ENCODE measurements at places on chromosomes 11 and 22. TPM values are rescaled to one million over a fixed set of nuclear protein-coding genes. Genes with fewer than 3 reads are reported as not detected.

Gene GPR83
- 0.18 TPM for polyA plus RNA-seq

Gene ZNF215
- 0.53 TPM for polyA plus RNA-seq

Gene LTO1
- polyA plus RNA-seq: 19.6 TPM

Gene CARNS1
- 87.1 TPM for polyA plus RNA-seq

DNA sequence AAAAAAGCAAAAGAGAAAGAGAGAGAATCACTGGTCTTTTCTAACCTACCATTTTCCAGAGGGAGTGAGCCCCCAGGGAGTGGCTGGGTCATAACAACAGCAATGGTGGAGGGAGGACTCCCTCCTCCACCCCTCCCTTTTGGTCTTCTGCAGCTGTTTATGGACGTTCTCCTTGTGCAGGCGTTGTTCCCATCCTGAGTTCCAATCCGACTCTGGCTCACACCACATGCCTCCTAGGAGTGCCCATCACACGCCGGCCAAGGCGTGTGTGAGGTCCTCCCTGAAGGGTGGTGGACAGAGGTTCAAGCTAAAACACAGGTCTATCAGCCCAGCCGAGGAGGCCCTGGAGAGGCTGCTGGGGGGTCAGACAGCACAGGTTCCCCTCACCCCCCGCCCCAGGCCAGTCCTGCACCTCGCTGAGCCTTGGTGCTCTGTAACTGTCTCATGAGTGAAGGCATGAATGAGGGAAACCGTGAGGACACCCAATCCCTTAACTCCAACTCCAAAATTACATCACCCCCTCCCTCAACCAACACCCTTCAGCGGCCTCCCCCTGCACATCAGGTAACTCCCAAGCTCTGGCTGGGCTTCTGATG, 29.4 kb downstream of the IFT27 start:
- DNase-seq: no peak

GRCh38 chr11:126475014-126475991, 119.8 kb downstream of the ST3GAL4 start:
- no peak for DNase-seq

DNA sequence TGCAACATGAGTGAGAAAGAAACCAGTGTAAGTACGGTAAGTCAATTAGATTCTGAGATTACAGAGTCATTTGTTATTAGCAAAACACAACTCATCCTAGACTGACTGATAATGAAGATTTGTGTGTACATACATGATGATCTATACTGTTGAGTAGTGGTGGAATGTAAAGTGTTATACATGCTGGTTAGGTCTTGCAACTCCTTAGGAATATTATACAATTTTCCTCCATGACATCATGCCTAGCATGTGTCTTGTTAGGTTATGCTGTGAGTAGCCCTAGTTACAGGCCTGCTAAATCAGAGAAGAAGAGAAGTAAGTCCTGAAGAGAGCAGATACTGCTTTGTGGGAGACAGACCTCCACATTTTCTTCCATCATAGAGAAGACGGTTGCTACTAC, 880.6 kb downstream of the LUZP2 start:
- no peak for DNase-seq

GRCh38 chr11:91790346-91791170, 434.1 kb upstream of the FAT3 start:
- peak; percentile 64 for DNase-seq

- DNase-seq: no peak
Observed at GRCh38 chr11:113475160-113475761, at the start of gene DRD2. Gene DRD2, minus strand, starts transcription at chr11:113475398. Its CDS starts 50,747 bp downstream, at chr11:113424651.
